ENCODE measurements at places on chromosomes 13 and 19. TPM values are rescaled to one million over a fixed set of nuclear protein-coding genes. Genes with fewer than 3 reads are reported as not detected.

DNA sequence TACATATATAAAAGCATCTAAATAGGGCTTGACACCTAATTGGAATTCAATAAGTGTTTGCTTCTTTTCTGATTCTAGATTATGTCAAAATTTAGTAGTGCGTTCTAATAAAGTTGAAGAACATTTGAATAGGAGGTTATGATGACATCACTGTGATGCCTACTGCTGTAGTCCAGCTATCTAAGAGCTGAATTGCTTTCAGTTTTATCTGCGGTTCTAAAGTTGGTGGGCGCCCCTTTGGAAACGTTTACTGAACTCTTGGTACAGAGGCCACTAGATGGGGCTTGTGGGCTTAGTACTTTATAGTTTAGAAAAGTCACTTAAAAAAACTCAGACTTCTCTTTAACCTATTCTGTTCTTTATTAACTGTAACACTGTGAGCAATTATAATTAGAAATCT, 776.9 kb downstream of the GPC5 start:
- peak; percentile 53 for DNase-seq

GRCh38 chr13:29550430-29550988, 45.0 kb downstream of the SLC7A1 start:
- DNase-seq = no peak

DNA sequence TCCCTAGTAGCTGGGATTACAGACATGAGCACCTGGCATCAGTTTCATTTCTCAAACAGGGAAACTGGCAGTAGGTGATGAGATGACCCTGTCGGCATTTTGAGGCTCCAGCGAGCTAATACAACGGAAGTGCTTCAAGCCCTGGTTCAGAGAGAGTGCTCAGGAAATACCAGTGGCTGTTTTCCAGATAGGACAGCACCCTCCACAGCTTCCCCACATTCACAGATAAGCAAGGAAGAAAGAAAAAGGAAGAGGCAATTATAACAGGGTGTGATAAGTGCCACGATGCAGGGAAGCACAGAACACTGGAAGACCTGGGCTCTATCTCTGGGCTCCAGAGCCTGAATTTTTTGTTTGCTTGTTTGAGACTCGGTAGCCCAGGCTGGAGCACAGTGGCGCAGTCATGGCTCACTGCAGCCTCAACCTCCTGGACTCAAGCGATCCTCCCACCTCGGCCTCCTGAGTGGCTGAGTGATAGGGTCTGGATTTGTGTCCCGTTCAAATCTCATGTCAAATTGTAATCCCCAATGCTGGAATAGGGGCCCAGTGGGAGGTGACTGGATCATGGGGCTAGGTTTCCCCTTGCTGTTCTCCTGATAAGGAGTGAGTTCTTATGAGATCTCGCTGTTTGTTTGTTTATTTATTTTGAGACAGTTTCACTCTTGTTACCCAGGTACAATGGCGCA, 43.5 kb downstream of the PIN1 start:
- peak; percentile 7 for DNase-seq

- no peak for DNase-seq
Measured at GRCh38 chr19:17647071-17648020, 40.8 kb downstream of the UNC13A start.

DNA sequence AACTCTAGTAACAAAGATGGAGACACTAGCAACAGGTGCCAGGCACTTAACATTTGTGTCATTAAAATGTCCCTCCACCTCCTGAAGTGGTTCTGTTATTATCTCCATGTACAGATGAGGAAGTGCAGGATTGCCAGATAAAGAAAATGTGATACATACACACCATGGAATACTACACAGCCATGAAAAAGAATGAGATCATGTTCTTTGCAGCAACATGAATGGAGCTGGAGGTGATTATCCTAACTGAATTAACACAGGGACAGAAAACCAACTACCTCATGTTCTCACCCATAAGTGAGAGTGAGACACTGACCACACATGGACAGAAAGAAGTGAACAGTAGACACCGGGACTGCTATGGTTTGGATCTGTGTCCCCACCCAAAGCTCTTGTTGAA, 60.5 kb downstream of the ZNF557 start:
- no peak for DNase-seq

DNA sequence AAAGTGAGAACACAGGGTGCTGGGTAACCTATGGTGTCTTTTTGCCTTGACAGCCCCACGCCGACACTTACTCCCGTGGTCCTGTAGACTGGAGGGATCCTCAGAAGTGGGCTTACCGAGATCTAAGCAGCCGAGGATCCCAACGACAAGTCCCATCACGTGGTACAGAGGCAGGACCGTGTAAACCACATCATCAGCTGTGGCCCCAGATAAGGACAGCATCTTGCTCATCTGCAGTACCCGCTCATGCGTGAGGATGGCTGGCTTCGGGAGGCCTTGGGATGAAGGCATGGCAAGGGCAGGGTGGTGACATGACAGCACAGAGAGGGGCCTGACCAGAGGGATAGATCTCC, 2.1 kb downstream of the SLC27A5 start:
- no peak for DNase-seq

GRCh38 chr13:108104736-108105135, 110.6 kb downstream of the LIG4 start:
- no peak for DNase-seq

DNA sequence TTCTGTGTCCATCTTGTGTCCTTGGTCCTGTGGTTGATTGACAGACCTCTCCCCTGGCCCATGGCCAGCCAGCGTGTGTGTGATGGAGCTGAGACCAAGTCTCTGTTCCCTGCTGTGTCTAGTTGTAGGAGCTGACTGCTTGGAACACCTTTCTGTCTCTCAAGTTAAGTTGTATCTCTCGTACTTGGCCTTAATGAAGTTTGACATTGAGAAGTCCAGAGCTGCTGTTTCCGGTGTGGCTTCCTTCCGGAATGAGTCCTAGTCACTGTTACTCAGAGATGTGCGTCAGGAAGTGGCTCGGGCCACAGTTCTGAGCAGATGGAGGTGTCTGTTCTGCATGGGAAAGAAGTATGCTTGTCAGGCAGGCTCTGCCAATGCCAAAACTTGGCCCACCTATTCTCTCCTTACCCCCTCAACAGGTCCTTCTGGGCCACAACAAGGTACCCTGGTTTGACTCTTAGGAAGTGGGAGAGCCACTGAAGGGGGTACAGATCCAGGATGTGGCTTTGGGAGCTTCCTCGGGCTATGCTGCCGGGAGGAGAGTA, 54.3 kb downstream of the GATAD2A start:
- DNase-seq = peak; percentile 75

GRCh38 chr19:31308781-31309180, 40.5 kb downstream of the TSHZ3 start:
- DNase-seq = no peak

DNA sequence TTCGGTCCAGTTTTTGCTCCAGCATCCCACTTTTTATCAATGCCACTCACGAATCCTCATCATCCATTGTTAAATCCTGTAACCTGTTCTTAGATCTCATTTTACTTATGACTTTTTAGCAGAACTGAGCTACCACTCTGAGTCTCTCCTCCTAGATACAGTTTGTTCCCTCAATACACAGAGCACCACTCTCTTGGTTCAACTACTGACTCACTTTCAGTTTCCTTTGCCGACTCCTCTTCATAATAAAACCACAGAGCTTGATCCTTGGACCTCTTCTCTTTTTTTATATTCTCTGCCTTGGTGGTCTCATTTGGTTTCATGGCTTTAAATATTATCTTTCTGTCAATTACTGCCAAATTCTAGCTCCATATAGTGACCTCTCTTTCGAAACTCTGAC, 150.3 kb downstream of the SLITRK5 start:
- no peak for DNase-seq

GRCh38 chr13:91151921-91152320, 195.6 kb upstream of the MIR17HG start:
- no peak for DNase-seq

GRCh38 chr19:58182577-58182988, 278 bp upstream of the ZNF274 start:
- no peak for DNase-seq

GRCh38 chr13:51613535-51613934, 29.3 kb downstream of the WDFY2 start:
- no peak for DNase-seq

Gene SIGLEC9
- total RNA-seq = under 0.01 TPM

Gene NKG7
- not detected for total RNA-seq

Gene MUC16
- under 0.01 TPM for total RNA-seq

Gene SBK3
- under 0.01 TPM for total RNA-seq

Measured in fibroblast of villous mesenchyme (primary cell).